Bladder microvascular endothelial cell (primary cell): ENCODE measurements at places on chromosomes 2 and 18. TPM values are rescaled to one million over a fixed set of nuclear protein-coding genes. Genes with fewer than 3 reads are reported as not detected.

Gene TUBA4B
- not detected in 2 replicates for total RNA-seq

Gene MLPH
- total RNA-seq: 0.19 and 0.81 TPM in 2 replicates

Gene GPAT2
- total RNA-seq: 11.3 and 13.9 TPM in 2 replicates

Gene PREPL
- 11.0 and 33.1 TPM in 2 replicates for total RNA-seq

Gene ABCG5
- total RNA-seq: not detected in 2 replicates

Gene TMEM247
- not detected in 2 replicates for total RNA-seq

Gene ATP6V1B1
- 0.76 and 1.1 TPM in 2 replicates for total RNA-seq

Gene C2orf78
- not detected in 2 replicates for total RNA-seq

Gene TUBB6
- 1,152 and 1,635 TPM in 2 replicates for total RNA-seq

Gene LIMS3
- 4.4 and 69.0 TPM in 2 replicates for total RNA-seq

Gene ASPRV1
- total RNA-seq: 0.16 and 0.25 TPM in 2 replicates

Gene POMC
- 0.76 and 1.5 TPM in 2 replicates for total RNA-seq

Gene LRRTM4
- total RNA-seq: not detected in 2 replicates

Gene ASNSD1
- total RNA-seq: 36.6 and 58.4 TPM in 2 replicates

Gene DSC2
- 0.13 and 0.49 TPM in 2 replicates for total RNA-seq

Gene UGT1A8
- not detected in 2 replicates for total RNA-seq

Gene CD207
- 0.16 TPM in 1 of 2 replicates, not detected in the other for total RNA-seq

Gene LRP2
- total RNA-seq: not detected in 2 replicates

Gene FSIP2
- under 0.01 and 0.44 TPM in 2 replicates for total RNA-seq
